ENCODE measurements at places on chromosomes 13 and 19.

- DNase-seq = no peak
Observed at GRCh38 chr13:39967199-39967959, 311.9 kb downstream of the COG6 start.

GRCh38 chr13:112931028-112931934 is 37.7 kb upstream of the MCF2L start:
- DNase-seq = peak; percentile 83

DNA sequence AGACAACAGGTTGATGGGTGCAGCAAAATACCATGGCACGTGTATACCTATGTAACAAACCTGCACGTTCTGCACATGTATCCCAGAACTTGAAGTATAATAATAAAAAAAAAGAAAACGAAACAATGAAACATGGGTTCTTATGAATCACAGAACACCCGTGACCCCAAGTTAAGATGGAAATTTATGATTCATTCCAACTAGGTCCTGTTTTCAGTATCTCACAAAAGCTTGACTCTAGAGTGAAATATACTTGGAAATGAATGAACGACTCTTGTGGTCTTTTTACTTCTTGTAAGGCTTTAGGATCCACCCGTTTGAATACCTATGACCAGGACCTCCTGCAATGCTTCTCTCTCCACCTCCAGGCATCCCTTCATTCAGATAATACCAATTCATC is 3.5 kb upstream of the LILRB4 start:
- DNase-seq = no peak

GRCh38 chr19:50465000-50465399 is 11.3 kb upstream of the EMC10 start:
- no peak for DNase-seq

GRCh38 chr13:100396776-100397175 is 191.8 kb downstream of the GGACT start:
- no peak for DNase-seq

- no peak for DNase-seq
Observed at GRCh38 chr19:17105556-17105955, 30.0 kb downstream of the MYO9B start.

DNA sequence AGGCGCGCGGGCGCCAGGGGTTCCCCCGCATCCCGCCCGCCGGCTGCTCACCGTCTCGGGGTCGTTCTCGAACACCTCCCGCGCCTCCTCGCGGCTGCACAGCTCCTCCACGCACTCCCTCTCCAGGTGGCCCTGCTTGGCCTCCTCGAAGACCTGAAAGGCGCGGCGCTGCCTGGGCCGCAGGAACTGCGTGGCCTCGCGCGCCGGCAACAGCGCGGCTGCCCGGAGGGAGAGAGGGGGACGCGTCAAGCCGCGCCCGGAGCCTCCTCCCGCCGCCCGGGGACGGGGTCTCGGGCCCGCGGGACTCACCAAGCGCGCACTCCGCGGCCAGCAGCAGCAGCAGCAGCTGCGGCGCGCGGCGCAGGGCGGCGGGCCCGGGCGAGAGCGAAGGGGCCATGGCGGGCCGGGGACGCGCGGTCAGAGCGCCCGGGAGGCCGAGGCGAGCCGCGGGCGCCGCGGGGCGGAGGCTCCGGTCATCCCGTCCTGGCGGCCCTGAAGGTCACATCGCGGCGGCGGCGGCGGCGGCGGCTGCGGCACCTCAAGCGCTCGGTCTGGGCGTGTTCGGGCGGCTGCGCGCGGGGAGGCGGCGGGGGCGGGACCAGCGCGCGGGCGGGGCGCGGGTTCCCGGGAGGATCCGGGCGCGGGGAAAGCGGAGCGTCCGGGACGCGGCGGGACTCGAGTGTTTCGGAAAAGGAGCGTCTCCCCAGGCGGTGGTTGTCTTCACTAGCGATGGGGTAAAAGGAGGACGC is at the start of gene GAS6:
Gene GAS6, minus strand, starts transcription at position 553 of the 749 bp plus-strand sequence. Its CDS starts 156 bp downstream, at position 397.
- DNase-seq = peak; percentile 36

DNA sequence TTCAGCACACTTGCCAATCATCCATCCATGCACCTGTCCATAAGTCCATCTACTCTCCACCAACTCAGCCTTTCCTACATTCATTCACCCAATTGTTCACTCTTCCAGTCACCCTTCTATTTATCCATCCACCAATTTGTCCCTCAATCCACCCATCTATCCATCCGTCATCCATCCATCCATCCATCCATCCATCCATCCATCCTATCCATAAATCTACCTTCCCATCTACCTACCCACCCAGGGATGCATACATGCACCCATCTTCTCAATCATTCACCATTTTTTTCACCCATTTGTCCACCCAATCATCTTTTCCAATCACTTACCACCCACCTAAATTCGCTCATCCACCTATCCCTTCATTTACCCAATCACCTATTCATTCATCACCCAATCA is 14.6 kb upstream of the CEACAM20 start:
- no peak for DNase-seq

DNA sequence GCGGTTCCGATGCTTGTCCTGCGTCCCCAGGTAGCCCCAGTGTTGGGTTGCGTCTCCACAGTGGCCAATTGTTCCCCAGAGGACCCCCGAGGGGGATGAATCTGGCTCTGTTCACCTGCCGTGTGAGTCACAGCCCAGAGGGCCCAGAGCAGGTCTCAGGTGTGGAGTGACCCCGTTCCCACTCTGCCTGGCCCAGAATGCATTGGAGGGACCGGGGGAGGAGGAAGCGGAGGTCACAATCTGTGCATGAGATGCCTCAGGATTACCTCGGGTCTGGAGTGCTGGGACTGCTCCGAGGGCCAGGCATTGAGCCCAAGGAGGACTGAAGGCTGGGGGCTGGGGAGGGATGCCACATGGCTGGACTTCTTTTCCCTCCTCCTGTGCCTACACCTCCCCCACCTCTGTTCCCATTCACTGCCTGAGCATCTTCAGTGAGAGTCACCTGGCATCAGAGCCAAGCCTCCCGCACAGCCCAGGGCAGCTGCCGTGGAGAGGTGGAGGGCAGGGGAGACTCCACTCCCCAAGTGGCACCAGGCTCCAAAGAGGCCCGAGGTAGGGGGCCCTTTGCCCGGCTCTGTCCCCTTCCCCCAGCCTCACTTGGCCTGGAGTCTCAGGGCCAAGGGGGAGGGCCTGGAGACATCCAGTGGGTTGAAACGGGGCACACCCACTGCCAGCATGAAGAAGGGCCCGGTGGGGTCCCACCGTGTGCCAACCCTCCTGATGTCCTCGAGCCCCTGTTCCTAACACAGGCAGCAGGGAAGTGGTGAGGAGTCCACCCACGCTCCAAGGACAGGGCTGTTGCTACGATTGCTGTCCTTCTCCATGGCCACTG is 81.1 kb downstream of the CHST8 start:
- no peak for DNase-seq

GRCh38 chr13:79525064-79525857 is 44.3 kb downstream of the NDFIP2 start:
- DNase-seq = peak; percentile 2

GRCh38 chr19:38290631-38291147 is 13.4 kb upstream of the C19orf33 start:
- DNase-seq = no peak

Data from DMS53 (cell line).